ENCODE measurements at places on chromosomes 7 and 10.

DNA sequence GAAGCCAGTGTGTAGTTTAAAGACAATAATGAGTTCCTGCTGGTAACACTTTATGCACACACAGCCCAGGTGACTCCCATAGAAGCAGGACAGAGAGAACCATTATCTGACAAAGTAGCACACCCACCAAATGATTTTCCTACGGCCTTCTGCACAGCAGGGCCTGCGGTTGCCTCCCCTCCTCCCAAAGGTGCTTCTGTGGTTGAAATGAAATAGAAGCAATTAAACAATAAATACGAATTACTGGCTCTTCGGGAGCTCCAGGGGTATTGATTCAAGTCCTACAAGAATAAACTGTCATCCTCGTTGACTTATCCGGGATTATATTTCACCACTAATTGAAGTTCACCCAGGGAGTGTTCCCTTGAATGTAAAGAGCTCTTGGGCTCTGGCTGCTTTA lies 172.1 kb downstream of the ACTR3B start:
- no peak for DNase-seq

DNA sequence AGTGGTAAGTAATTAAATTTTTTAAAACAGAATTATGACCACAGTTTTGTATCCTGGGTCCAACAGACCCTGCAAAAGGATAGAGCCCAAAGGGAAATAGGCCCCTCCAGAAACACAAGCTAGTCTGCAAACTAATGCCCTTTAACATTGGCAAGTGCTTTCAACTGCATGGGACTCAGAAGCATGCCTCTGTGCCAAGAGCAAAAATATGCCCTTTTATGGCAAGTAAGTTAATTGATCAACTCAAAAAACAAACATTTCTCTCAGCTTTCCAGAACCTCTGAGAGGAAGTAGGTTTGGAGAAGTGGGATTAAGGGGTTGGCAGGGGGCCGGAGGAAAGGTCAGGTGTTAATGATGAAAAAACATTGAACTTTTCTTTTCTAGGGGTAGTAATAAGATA lies 186.6 kb upstream of the PRSS1 start:
- DNase-seq = no peak

DNA sequence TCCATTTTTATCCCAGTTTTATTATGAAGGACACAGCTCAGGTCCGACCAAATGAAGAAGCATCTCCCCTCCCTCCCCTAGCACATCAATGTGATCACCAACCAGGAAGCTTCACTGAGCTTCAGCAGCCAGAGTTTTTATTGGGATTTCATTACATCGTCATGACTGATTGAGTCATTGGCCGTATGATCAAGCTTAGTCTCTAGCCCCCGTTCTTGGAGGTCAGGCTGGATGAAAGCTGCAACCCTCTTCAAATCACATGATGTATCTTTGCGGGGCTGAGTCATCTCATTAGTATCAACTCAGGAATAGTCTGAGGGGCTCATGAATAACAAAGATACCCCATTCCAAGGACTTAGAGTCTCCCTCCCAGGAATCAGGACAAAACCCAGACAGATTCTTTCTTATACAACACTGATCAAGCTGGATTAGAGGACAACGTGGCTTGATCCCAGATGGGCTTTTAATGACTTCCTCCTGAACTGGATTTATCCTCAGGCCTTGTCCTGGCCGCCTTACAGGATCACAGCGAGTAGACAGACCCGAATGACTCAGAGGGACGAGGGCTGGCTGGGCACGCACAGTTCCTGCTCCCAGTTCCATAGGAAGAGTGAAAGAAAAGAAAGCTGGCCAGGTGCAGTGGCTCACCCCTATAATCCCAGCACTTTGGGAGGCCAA lies 14.5 kb downstream of the LIMK1 start:
- DNase-seq = no peak

DNA sequence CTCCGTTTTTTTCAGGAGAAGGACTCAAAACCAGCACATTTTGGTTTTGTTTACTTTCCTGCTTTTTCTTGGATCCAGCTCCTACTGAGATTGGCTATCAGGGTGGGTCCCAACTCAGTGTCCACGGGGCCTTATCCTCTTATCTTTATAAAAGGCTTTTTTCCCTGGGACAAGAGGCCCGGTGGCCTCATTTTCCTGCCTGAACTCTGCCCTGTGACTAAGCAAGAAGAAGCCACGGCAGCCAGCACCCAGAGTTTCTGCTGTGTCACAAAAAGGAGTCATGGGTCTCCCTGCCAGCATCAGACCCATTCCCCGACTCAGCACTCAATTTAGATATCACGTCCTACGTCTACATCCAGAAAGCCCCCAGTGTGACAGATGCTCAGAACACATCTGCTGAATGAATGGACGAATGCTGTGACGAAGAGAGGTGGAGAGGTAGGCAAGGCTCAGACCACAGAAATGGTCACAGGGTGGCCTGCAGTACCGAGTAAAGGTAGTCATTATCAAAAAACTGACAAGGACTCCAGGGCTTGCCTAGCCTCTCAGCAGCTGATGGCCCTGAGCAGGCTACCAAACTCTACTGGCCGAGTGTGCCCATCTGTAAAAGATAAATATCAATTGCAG lies 16.7 kb downstream of the DLG5 start:
- DNase-seq = peak; percentile 74

DNA sequence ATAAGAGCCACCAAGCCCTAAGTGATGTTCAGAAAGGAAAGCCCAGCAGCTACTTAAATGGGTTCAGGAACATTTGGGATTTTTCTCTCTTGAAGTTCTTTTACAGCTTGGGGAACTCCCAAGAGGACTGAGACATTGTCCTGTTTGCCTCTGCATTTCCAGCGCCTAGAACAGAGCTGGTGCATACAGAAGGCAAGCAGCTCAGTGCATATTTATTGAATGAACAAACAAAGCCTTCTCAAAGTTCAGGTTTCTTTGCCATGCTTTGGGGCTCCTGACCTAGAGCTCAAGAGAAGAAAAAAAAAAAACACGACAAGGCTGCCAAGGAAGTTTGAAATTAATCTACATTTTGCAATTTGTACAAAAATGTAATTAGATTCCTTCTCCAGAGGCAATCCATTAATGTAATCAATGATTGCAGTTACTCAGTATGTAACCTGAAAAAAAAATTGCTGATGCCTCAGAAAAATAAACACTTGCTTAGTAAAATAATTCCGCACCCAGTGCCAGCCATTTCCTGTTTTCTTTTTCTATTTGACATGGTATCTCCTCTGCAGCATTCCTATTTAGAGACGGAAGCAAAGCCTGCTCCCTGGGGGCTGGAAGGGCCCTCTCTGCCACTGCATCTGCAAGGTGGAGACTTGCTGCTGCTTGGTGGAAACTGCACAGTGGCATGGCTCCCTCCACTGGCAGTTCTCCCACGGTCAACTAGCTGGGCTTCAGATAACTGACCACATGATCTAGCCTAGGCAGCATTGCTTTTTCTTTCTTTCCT lies 157.3 kb downstream of the TMEM178B start:
- DNase-seq = peak; percentile 50

DNA sequence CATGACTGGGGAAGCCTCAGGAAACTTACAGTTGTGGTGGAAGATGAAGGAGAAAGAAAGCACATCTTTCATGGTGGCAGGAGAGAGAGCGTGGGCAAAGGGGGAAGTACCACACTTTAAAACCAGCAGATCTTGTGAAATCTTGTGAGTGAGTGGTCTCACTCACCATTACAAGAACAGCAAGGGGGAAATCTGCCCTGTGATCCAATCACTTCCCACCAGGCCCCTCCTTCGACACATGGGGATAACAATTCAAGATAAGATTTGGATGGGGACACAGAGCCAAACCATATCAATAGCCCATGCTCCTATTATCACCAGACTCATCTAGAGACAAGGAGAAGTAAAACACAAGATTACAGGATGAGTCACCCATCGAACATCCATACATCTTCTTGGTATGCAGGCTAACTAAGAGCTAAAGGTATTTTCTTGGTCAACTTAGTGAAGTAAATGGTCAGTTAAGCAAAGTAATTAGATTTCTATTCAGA lies 55.3 kb upstream of the YAE1 start:
- no peak for DNase-seq

DNA sequence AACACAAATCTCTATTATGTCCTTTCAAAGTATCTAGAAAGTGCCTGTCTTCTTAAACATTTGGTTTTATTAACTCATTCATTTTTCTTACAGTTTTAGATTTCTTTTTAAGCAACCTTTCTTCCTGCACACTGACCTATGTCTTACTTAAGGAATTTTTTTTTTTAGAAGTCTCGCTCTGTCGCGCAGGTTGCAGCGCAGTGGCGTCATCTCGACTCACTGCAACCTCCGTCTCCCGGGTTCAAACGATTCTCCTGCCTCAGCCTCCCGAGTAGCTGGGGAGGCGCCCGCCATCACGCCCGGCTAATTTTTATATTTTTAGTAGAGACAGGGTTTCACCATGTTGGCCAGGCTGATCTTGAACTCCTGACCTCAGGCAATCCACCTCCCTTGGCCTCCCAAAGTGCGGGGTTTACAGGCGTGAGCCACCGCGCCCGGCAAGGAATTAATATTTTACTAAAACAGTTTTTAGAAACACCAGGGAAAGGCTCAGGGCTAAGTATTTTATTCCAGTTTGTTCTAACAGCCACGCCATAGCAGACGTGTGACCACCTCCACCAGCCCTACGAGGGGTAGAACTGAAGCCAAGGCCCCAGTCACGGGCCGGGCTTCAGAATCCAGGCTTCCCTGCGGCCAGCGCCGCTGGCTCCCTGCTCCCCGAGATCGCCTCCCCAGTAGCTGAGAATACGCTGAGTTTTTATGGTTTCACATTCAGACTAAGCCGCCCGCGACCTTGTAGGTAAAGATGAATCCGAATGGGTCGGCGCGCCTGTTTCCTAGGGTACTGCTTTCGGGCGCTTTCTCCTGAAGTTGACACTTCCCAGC lies 941 bp upstream of the LUC7L2 start:
- DNase-seq = no peak

DNA sequence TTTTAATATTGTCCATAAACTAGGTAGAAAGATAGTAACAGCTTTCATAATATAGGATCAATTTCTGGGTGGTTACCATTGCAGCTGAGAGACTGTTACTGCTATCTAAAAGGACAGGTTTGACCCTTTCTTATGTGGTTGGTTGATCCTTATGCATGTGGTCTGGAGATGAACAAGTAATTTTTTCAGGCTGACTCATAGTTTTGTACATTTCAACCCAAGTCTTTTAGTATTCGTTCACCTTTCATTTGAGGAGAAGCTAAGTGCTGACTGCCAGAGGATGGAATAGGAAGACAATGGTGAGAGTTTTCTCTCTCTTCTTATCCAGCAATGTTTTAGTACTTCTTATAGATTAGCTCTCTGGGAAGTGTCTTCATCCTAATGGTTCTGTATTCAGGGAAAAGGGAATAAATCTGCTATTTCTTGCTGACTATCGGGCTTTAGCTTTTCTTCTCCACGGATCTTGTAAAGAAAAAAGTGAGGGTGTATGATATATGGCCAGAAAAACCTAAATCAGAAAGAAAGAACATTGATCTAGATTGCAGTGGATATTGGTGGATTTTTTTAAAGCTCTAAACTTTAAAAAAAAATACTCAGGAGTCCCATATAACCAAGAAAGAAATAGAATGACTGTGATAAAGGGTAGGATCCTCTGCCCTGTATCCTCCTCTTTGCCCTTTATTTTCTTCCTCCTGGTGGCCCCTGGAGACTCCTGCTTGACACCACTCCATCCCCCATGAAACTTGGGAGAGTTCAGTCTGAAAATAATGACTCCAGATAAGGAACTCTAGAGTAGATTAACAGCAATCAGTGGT lies 88.0 kb downstream of the CPED1 start:
- no peak for DNase-seq

- DNase-seq = peak; percentile 73
Measured at GRCh38 chr10:108544500-108545120, 1378.7 kb downstream of the XPNPEP1 start.

All from left lobe of liver (tissue), 2 donors.